Astrocyte of the cerebellum (primary cell): ENCODE measurements at places on chromosomes 3 and 15.

DNA sequence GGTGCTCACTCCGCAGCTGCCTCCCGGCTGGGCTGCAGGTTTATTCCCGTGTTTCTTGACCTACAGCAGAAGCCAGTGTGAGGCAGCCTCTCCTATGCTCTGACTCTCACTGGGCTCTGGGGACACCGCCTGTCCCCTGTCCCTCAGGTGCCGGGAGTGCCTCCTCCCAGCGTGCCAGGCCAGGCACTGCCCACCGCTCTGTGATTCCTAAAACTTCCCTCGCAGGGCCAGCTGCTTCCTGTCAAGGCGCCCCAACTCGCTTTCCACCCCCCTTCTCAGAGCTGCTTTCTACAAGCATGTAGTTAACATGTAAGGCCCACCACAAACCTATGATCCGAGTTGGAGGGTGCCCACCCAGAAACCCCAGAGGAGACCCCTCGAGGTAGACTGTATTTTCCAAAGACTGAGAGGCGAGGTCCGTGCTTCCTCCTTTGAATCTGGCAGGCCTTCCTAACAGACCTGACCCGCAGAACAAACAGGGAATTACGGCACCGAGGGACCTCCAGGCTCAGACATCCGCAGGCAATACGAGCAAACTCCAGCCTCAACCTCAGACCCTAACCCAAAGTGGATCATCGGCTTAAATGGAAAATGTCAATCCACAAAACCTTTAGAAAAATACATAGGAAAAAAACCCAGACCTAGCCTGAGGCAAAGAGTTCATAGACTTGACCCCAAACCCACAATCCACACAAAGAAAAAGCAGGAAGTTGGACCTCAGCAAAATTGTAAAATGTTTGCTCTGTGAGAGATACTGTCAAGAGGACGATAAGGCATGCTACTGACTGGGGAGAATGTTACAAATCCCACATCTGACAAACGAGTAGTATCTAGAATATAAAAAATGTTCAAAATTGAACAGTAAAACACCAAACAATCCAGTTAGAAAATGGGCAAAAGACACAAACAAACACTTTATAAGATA is 121.3 kb upstream of the IQSEC1 start:
- DNase-seq: no peak

DNA sequence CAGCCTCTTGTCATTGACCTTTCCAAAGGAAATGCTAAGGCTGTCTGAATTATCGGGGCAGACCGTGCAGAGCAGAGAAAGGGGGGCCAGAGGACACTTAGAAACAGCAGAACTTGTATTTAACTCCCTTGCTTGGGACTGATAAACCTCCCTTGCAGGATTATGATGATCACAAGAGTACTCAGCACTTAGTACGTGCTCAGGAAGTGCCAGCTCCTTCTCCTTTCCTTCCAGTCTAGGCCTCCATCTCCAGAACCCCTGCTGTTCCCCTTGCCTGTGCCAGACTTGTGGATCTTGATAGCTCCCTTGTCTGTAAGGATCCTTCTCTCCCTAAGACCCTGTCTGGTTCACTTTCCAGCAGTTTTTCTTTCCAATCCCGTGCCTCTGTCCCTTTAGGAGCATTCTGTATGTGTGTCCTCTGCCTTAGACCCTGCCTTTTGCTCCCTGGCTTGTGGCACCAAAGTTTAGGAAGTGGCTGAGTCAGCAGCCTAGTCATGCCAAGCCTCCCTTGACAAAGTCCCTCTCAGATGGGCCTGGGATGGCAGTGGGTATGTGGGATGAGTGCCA is 747 bp downstream of the SORD start:
- DNase-seq: no peak

DNA sequence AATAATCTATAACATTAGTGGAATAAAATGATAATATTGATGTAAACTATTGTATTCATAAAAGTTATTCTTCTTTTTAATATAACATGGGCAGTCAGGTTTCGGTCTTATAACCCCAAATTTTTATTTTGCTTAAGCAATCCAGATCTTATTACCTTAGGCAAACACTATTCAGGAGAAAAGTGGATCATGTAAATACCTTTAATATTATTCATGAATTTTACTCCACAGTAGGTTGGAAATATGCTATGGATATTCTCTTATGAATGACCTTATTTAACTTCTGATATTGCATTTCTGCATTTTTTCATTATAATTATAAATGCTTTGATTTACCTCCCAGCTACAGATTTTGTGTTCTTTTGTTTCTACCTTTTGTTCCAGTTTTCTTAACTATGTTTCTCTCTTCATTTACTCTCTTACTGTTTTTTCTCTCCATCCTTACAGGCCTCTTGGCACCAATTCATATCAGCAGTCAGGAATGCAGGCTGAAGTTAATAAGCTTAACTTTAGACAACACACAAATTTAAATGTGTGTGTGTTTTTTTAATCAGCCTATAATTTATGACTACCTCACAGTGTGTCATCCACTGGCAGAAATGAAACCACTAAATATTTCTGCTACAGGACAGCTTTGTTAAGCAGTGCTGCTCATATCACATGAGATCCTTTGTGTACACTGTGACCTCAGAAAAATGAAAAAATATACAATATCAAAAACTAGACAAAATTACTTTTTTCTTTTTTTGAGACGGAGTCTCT is 111.0 kb downstream of the NSUN3 start:
- DNase-seq: peak; percentile 33

- DNase-seq: no peak
These were observed at the start of gene FAM240A for GRCh38 chr3:46612324-46612723. Gene FAM240A (plus strand): TSS chr3:46612525. CDS start chr3:46612684, 159 bp downstream.

DNA sequence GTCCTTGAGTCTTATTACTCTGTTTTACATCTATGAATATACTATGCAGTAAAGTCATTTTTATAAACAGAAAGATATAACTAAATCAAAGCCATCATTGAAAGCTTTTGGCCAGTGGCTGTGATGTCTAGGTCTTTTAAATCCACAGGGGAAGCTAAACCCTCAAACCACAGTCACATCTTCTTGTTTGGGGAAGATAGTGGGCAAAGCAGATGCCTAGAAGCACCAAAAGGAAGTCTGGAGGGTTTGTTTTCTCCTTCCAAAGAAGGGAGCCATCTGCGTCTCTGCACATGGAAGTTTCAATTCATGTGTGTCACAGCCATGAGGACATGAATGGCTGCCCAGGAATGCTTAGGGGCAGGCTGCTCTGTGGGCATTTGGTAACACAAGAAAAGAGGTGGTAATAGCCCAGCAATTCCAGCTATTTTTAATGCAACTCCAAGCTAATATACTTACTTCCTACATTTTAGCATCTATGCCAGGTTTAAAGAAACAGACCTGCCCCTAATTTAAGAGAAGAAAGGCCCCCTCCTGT is 322.2 kb downstream of the SLC9A9 start:
- no peak for DNase-seq

DNA sequence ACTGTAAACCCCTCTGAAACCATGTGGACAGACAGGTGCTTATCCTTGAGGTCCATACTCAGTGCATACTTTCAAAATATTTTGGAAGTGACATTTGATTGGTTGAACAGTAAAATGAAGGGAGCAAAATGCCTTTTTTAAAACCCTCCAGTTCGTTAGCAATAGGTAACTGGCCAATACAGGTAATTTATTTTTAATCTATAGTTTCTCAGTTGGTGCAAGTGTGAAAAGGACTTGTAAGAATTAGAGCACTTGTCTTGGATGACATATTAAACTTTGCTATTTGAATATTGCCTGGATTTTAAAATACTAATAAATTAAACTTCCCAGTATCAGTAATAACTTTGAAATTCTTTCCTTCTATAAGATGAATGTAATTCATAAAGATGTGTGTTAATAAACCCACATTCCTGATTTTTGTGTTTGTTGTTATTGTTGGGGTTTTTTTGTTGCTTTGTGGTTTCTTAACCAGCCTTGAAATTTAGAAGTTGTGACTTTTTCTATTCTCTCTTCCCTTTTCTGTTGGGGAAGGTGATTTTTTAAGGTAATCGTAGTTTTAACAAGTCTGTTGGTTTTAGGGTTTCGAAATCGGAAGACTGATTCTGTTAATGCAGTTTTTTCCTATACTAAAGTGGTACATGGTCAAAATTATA is 90.0 kb downstream of the STT3B start:
- DNase-seq: no peak

GRCh38 chr3:3081381-3082233 is 28.6 kb downstream of the IL5RA start:
- DNase-seq: no peak

DNA sequence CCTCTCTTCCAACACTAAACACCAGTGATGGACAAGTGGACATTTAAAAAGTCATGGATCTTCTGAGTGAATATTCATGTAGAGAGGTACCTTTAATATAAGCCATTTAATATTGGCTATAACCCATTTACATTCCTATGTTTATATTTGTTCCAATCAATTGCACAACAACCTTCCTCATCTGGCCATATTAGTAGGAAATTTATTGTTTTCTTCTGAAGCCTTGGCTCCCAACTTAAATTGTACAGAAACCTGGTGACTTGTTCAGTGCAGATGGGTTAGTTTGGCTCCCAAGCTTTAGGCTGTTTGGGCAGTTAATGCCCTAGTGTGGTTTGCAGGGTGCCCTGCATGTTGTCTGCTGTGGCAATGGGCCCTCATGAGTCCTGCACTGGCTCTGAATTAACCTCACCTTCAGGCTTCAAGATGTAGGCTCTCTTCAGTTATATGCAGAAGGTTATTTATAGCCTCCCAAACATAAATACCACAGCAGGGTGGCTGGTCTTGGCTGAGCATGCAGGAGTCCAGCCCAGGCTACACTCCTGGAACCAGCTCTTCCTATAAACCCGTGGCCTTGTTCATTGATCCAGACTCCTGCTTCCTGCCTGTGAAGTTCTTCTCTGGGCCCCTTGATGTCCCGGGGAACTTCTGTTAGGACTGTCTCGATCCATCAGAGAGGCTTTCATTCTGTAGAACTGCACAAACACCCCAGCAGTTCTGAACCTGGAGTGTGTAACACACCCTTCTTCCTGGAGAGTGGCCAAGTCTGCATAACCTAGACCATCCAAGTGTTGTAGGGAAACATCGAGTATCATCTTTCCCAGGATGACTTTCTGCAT is 57.0 kb downstream of the DUT start:
- peak; percentile 58 for DNase-seq

- DNase-seq: peak; percentile 97
These were observed 227.5 kb downstream of the DTWD1 start for GRCh38 chr15:49848282-49848724.

GRCh38 chr3:59245859-59246501 is 196.2 kb upstream of the CFAP20DC start:
- peak; percentile 53 for DNase-seq

DNA sequence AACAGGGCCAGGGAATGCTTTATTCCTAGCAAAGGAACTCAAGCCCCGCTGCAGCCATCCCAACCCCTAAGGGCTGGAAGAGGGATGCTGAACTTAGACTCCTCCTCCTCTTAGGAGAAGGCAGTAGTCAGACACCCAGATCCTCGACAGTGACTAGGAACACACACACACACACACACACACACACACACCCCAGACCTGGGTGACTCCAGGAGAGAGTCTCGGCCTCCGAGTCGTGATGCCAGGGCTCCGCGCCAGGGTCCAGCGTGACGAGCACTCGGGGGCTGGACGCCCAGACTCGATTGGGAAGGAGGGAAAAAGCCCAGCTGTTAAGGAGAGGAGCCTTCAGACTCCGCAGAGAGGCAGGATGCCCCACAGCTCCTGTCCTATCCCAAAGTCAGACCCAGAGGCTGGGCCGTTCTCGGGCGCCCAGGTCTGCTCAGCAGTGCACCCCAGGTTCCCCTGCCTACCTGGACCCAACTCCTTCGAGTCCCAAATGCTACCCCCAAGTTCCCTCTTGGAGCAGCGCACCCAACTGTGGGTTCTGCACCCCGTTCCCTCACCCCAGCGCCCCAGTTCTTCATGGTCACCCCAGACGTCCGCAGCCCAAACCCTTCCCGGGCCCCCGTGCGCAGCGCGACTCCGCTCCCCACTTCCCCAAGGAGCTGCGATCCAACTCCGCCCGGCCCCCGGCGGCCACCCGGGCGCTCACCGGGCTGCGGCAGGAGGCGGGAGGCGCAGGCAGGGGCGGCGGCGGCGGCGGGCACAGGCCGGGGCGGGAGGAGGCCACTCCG is 421 bp downstream of the BMF start:
- DNase-seq: no peak

- DNase-seq: no peak
These were observed 205.7 kb upstream of the NECTIN3 start for GRCh38 chr3:110865934-110866333.

GRCh38 chr15:74270854-74271520 is 34.9 kb downstream of the CCDC33 start:
- no peak for DNase-seq

DNA sequence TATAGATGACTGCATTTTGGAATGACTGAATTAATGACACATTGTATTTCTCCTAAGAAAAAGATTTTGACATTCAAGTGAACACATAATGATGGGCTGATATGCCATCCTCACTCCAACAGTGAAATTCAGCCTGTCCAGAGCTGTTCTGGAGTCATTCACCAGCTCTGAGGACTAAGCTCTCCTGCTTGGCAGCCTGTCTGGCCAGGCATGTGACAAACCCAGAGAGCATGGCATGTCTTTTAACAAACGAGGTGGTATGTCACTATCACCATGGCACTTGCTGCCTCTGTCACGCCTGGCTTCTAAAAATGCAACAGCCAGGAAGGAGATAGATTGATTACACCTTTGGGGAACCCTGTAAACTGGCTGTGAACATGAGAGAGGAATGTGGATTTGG is 1.4 kb downstream of the ACTC1 start:
- DNase-seq: no peak

DNA sequence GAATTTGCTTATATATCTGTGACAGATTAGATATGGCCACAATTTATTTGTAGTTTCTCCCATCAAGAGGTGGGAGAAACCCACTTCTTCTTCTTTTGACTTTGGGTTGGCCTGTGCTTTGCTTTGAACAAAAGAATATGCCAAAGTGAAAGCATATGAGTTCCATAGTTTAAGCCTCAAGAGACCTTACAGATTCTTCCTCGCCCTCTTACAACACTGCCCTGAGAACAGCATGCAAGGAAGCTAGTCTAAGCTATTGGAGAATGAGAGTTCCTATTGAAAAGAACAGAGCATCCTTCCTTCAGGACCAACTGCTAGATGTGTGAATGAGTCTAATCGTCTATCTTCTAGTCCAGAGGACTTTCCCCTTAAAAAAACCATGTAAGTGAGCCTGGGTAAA is 394.8 kb downstream of the TUSC7 start:
- DNase-seq: no peak

DNA sequence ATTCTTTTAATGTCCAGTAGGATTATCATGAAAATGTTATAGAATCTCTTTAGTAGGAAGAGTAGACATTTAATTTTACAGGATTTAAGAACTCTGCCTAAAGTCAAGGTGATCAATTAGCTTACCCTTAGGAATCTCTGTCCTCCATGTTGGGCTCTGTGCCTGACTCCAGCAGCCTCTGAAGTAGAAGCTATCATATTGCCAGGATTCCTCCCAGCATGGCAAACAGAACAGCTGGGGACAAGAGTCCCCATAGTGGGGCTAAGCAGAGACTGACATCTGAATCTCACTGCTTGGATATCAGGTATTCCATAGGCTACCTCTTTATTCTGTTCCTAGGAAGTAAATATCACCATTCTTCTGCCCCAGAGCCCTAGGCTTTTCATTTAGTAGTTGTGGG is 1.5 kb downstream of the SLC15A2 start:
- no peak for DNase-seq
